ENCODE measurements at places on chromosomes 5 and 9.

GRCh38 chr9:136880651-136881050 lies 5.7 kb upstream of the TRAF2 start:
- DNase-seq, result no peak

- no peak for DNase-seq
Measured at GRCh38 chr9:126965077-126965476, 50.5 kb downstream of the RALGPS1 start.

GRCh38 chr5:135140446-135141204 lies 106.6 kb upstream of the PITX1 start:
- DNase-seq, result no peak

DNA sequence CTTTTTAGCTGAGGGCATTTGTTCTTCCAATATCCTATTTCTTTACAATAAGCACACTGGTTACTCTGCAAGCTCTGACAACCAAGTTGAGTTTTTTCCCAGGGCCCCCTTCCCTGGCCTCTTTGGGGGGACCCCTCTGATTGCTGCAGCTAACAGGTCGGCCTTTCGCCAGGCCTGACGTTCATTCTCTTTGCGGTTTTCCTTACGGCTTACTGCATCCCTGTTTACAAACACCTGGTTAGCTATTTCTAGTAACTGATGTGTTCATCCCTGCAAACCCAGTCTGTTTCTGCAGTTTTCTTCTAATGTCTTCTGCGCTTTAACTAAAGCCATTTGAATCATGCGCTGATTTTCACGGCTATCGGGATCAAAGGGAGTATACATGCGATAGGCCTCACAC lies 37.5 kb upstream of the PPP1R26 start:
- no peak for DNase-seq

DNA sequence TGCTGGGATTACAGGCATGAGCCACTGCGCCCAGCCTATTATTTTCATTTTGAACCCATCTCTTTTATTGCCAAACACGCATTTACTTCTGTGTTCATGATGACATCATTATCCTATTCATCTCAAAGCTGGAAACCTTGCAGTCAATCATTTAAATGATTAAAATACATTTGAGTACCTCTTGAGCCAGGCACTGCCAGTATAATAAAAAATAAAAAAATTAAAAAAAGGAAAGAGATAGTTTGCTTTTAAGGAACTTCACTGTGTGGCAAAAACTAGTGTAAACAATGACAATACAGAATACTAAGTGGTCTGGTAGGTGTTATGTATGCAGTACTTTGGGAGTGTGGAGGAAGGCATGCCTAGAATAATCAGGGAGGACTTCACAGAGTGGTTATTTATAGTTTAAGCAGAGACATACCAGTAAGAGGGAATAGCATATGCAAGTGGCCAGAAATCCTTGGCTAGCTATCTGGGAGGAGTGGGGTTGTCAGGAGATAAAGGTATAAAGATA lies 8.6 kb downstream of the NSD1 start:
- DNase-seq, result no peak

DNA sequence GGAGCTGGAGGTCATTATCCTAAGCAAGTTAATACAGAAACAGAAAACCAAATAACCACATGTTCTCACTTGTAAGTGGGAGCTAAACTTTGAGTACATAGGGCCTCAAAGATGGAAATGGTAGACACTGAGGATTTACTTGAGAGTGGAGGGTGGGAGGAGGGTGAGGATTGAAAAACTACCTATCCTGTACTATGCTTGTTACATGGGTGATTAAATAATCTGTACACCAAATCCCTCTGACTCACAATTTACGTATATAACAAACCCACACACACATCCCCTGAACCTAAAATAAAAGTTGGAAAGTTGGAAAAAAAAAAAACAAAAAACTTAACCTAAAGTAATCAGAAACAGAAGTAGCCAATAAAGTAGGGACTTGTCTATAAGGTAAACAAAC lies 48.8 kb upstream of the LARP1 start:
- DNase-seq, result no peak

- no peak for DNase-seq
Measured at GRCh38 chr5:329121-329735, 7.7 kb downstream of the AHRR start.

DNA sequence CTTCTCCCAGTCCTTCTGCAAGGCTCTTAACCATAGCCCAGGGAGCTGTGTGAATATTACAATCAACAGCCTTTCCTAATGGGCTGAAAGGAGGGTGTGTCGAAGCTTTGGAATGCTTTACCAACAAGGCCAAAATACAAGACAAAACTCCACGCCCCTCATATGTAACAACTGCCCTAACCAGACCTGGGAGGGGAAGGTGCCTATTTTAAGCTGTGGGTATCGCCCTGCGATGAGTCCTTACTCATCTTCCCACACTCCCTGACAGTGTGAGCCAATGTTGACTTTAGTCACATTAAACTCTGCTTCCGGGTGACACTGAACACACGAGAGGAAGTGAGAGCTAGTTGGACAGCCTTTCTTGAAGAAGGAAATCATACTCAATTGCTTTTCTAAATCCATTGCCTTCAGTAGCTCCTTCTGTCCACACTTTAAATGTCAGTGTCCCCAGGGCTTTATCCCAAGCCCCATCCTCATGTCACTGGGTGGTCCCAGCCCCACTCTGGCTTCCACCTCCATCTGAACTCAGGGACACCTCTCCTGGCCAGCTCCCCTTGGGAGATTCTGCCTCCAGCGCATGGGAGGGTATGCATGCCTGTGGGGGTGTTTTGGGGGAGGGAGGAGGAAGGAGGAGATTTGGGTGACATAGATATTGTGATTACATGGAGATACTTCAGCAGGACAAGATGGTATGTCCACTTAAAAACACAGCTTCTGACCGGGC lies 6.5 kb upstream of the TBC1D9B start:
- DNase-seq, result no peak

Data from NCI-H510A treated with DMSO at 0.1 percent for 48 hours (cell line).